ENCODE measurements at places on chromosomes 12 and 14.

DNA sequence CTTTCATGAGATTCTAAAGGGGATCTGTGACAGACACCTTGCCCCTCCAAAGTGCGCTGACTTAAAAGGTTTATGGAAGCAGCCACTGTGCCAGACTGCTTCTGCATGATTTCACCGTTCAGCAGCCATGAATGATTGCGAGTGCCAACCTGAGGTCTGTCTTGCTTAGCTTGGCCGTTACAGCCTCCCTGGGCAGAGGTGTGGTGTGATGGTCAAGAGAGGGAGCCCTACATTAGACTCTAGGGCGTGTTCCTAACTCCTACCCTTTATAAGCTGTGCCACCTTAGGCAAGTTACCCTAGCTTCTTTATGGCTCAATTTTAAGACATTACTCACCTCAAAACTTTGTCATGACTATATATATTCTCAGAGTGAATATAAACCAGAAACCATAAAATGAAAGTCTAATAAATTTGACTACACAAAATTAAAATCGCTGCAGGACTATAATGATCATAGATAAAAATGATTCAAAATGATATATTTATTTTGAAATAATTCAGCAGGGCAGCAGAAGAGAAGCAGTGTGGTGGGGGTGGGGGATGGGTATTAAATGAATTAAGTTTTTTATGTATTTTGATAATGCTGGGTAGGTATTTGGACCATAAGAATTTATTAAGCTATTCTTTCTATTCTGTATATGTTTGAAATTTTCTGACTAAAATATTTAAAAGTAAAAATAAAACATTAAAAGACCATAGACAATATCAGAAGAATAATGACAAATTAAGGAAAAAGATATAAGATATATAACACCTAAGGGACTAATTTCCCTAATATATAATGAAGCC is 47.7 kb upstream of the MBIP start:
- DNase-seq, result no peak

DNA sequence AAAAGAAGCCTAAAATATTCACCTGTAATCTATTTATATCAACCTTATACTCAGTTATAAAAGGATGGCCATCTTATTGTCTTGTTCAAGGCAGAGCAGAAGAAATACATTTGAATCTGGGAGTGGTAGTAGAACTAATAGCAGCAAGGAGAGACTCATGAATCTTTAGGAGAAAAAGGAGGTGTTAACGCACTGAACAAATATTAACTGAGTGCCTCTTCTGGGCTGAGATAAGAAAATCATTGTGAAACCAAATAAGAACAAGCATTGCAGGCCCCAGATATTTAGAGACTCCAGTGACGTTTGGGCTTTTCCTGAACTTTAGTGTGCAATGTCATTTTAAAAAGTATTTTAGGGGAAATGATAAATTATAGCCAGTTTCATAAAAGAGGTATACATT is 790.6 kb downstream of the DIO2 start:
- no peak for DNase-seq

- DNase-seq, result peak; percentile 84
Measured at GRCh38 chr14:49853572-49854375, 1.2 kb upstream of the NEMF start.

DNA sequence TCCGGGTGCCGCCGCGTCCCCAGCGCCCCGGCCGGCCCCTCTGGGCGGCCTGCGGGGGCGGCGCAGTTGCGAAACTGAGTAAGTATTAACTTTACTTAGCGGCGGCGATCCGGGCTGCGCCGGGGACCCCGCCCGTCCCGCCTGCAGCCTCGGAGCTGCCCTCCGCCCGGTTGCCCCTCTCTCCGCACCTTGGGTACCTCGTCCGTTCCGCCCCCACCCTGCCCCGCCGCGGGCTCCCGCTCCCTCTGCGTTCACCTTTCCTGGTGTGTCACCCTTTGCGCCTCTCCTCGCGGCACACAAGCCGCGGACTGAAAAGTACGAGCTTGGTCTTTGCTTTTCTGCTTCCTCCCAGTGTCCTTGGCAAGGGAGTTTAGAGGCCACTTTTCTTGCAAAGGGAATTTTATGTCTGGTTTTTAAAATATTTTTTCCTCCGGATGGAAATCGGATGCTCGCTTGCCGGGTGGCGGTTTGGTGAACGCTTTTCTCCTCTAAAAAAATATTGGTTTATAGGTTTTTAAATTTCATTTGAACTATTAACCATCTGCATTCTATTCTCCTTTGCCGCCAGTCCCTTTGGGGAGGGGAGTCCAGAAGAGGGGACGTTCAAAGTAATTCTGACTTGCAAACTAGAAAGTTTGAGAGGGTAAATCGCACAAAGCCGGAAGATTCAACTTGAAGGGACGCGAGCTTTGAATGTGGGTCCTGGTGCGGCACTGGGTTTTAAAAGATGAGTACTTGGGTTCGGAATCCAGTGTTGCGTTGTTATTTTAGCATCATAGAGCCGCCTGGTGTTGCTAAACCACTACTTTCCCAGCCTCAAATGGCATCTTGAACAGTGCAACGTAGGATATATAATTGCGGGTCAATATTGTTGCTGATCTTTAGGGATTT is 834 bp downstream of the RASSF8 start:
- DNase-seq, result peak; percentile 60

DNA sequence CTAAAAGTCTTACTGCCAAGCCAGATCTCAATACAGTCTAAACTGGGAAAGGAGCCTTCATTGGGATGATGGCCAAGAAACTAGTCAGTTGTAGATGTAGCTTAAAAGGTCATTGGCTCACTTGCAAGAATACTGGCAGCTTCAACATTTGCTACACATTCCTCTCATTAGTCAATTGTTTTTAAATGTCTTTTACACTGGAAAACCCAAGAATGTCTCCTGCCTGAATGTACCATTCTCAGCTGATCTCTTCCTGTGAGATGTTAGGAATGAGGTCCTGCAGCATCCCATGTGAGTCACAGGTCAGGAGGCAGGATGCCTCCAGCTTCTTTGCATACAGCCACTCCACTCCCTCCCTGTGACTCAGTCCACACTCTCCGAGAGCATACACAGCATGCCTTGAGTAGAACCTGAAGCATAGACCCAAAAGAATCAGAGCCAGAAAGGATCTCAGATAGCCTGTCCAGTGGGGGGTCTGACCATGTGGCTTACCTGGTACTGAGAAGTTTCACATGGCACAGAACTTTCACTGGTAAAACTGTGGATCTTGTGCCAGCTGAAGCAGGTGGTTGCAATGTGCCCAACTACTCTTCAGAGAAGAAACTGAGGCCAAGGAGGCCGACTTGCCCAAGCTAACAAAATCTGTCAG is 56.0 kb upstream of the HECTD1 start:
- DNase-seq, result no peak

GRCh38 chr12:113203852-113204760 is 17.2 kb upstream of the TPCN1 start:
- DNase-seq, result no peak

- no peak for DNase-seq
Measured at GRCh38 chr12:44889162-44889561, 13.0 kb upstream of the NELL2 start.

- DNase-seq, result no peak
Measured at GRCh38 chr12:27790179-27790578, 10.1 kb upstream of the MANSC4 start.

DNA sequence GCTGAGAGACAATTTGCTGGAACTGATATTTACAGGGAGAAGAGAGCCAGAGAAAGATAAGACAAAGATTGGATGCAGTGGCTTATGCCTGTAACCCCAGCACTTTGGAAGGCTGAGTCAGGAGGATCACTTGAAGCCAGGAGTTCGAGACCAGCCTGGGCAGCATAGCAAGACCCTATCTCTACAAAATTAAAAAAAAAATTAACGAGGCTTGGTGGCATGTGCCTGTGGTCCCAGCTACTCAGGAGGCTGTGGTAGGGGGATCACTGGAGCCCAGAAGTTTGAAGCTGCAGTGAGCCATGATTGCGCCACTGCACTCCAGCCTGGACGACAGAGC is 2.9 kb upstream of the P2RX7 start:
- no peak for DNase-seq

DNA sequence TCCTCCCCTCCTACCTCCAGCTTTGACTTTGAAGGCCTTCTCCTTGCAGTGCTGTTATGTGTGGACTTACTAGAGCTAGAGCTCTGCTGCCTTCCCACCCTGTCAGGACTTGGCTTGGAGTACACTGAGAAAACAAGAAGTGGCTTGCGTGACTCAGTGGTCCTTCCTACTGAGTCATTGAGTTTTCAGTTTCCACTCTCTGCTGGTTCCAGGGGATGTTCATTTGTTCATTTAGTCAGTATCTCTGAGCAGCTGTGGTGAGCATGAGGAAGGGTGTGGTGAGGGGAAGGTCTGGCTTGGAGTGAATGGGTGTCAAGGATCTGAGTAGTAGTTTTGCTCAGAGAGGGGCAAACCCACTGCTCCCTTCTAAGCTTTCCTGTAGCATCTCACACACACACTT is 17.2 kb upstream of the ELK3 start:
- peak; percentile 88 for DNase-seq

GRCh38 chr12:13503094-13503835 is 306.7 kb downstream of the EMP1 start:
- no peak for DNase-seq

- DNase-seq, result no peak
Measured at GRCh38 chr14:26863736-26864135, 265.9 kb upstream of the NOVA1 start.

GRCh38 chr14:84492685-84493084 is 1037.3 kb upstream of the FLRT2 start:
- DNase-seq, result no peak

- DNase-seq, result no peak
Measured at GRCh38 chr12:11040162-11040561, 9.0 kb upstream of the TAS2R31 start.

DNA sequence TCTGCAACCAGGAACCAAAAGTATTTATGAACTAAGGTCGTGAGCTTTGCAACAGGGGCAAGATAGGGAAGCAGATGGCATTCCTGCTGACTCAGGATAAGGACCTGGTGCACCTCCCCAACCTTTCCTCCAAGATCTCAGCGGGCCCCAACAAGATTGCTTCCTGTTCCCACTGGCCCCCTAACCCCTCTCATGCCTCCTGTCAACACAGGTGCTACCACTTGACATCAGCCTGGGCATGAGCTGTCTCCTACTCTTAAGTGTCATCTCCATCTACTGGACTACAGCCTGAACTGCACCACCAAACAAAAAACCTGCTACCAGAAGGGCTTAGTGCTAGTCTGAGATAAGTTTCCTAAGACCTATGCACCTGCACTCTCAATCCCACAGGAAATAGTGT is 32.7 kb downstream of the MED6 start:
- DNase-seq, result peak; percentile 41

- DNase-seq, result peak; percentile 84
Measured at GRCh38 chr14:23056956-23057756, at the start of gene CDH24. CDH24 (minus strand) TSS chr14:23057520; CDS start chr14:23055733, 1,787 bp downstream.

- DNase-seq, result peak; percentile 62
Measured at GRCh38 chr14:68791902-68792677, 777 bp downstream of the ZFP36L1 start.

- DNase-seq, result peak; percentile 82
Measured at GRCh38 chr14:67571275-67571990, 28.6 kb downstream of the PIGH start.

DNA sequence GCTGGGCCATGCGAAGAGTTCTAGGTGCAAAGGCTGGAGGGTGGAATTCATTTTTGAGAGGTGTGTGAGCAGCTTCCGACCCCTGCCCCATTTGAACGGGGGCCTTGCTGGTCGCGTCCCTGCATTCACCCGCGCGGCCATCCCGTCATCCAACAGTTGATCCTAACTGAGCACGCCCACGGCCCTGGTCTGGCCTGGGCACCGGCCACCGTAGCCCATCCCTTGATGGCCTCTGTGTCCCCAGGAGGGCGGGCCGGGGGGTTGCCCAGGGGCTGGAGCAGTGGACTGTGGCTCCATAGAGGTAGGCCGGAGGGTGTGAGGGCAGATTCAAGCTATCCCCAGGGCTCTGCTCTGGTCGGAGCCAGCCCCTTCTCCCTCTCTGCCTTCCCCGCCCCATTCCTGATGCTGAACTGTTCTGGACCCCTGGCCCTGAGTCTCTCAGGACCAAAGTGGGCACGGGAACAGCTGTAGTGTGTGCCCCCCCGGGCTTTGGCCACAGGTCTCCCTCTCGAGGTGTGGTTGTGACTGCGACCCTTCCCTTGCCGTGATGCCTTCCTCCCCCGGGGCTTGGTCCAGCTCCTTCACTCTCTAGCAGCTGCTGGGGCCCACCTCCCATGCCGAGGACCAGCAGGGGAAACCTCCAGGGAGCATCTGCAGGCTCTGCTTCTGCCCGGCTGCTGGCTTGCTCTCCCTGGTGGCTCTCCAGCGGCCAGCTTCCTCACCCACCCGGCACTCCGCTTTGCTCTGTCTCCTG is 9.1 kb downstream of the MEG3 start:
- DNase-seq, result no peak

GRCh38 chr12:13937735-13938134 is 43.7 kb downstream of the GRIN2B start:
- DNase-seq, result no peak

GRCh38 chr12:124686370-124687173 is 119.2 kb upstream of the NCOR2 start:
- no peak for DNase-seq

DNA sequence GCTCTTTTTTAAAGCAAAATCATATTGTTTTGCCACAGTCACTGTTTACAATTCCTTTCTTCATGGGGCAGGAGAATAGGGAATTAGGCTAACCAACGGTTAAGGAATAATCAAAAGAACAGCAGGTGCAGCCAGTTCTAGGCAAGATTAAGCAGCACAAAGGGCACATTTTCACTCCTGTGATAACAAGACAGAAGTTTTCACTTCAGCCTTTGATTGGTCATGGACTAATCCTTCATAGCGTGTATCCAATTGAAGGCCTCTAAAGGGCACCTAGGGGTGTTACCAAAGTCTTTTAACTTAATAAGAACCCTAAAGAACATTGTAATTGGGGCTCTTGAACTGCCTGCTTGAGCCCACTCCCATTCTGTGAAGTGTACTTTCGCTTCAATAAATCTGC is 206.9 kb upstream of the AMIGO2 start:
- no peak for DNase-seq

DNA sequence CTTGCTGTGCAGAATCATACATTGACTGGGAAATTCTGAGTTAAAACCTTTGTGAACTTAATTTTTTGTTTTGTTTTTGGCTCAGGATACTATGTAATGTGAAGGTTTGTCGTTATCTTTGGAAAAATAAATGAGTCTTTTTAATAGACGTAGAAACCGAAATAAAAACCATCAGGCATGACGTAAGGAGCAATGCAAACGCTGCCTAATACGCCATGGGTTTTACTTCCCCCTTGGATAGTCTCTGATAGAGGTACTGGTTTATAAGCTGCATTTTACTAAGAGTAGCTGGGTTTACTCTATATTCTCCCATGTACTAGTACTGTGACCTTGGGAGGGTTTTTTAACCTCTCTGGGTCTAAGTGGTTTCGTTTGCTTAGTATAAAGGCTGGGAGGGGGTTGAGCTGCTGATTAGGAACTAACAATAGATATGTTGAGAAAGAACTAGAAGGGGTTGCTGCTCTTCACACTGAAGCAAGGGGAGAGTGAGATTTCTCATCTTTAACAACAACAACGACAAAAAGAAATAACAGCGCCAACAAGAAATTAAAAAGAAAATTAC is 66.8 kb upstream of the SLCO1C1 start:
- no peak for DNase-seq

GRCh38 chr12:26374934-26375680 is 179.7 kb downstream of the SSPN start:
- DNase-seq, result no peak

- no peak for DNase-seq
Measured at GRCh38 chr12:20599757-20600156, 95.4 kb upstream of the SLCO1C1 start.

- DNase-seq, result no peak
Measured at GRCh38 chr12:28909291-28909690, 239.8 kb upstream of the FAR2 start.

- no peak for DNase-seq
Measured at GRCh38 chr12:57489157-57489641, 1.3 kb downstream of the MARS1 start.

- DNase-seq, result no peak
Measured at GRCh38 chr12:63822352-63822751, 22.1 kb upstream of the SRGAP1 start.

Data from activated CD4-positive, alpha-beta T cell treated with anti-CD3 and anti-CD28 coated beads for 36 hours (primary cell).